ENCODE measurements at places on chromosomes 11 and 22.

DNA sequence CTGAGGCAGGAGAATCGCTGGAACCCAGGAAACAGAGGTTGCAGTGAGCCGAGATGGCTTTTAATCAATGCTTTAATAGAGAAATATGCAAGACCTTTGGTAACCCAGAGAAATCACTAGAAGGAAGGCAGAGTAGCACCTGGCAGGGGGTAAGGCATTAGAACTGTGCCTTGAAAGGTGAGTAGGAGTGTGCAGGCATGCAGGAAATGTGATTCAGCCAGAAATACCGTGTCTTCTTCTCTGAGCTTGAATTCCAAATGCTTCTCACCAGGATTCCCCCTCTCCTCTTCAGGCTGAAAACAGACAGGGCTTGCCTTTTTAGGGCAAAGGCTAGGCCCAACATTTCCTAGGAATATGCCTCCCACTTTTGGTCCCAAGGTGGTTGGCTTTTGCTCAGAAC lies 51.0 kb downstream of the OR4D9 start:
- no peak for DNase-seq

- no peak for DNase-seq
Observed at GRCh38 chr22:43205748-43206508, 19.0 kb upstream of the TTLL12 start.

DNA sequence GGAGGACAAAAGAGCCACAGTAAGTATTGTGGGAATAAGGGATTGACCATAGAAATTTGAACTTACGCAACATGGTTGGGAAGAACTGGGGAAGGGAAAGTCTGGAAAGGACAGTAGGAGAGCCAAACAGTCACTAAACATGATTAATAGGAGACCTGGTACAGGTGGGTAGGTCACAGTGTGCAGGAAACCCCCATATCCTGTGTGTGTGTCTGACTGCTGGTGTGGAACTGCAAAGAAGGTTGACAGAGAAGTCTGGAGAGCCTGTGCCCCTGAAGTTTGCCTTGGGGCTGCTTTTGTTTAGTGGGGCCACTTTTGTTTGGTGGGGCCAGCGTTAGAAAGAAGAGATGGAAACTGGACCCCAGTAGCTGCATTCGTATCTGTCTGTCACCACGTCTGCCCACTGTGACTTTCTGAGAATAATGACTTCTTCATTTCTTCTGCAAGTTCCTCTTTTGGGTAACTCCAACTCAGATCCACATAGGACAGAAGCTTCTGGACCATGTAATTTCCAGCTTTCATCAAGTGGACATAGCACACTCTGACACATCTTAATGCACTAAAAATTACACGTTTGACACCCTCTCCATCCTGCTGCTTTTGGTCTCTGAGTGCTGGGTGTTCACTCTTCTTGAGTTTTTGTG lies 126.8 kb upstream of the RAG2 start:
- no peak for DNase-seq

GRCh38 chr11:126560221-126560620 lies 204.7 kb downstream of the ST3GAL4 start:
- no peak for DNase-seq

- DNase-seq, result no peak
Observed at GRCh38 chr11:35794850-35795249, 132.3 kb downstream of the TRIM44 start.

GRCh38 chr11:79100093-79100910 lies 340.5 kb downstream of the TENM4 start:
- no peak for DNase-seq

DNA sequence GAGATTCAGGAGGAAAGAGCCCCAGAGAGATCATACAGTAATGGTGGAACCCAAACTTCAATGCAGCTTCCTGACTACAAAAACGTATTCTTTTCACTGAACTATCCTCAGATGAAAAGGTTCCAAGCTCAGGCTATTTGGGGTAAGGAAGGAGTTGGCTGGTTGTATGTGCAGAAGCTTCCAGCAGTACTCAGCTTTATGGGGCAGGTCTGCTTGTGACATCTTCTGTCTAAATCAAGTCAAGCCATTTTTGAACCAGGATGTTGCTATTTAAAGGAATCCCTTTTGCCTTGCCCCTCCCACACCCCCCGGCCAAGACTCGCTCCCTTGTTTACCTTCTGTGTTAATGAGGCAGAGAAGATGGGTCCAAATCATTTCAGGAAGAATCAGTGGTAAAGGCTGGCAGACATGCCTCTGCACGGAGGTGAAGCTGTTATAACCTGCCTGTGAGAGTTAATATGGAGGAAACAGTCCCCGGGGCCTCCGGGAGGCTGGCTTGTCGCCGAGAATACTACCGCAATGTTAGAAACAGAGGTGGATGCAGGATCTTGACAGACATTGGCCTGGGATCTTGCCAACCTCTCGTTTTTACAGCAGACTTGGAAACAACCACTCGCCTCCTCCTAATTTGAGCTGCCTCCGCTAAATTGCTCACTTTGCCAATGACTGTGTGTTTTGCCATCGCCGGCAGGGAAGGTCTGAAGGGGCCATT lies 45.4 kb downstream of the TIMP3 start:
- DNase-seq, result no peak

GRCh38 chr22:41766476-41766875 lies 34.0 kb upstream of the CCDC134 start:
- no peak for DNase-seq
